ENCODE measurements at places on chromosomes 2 and 18. TPM values are rescaled to one million over a fixed set of nuclear protein-coding genes. Genes with fewer than 3 reads are reported as not detected.

DNA sequence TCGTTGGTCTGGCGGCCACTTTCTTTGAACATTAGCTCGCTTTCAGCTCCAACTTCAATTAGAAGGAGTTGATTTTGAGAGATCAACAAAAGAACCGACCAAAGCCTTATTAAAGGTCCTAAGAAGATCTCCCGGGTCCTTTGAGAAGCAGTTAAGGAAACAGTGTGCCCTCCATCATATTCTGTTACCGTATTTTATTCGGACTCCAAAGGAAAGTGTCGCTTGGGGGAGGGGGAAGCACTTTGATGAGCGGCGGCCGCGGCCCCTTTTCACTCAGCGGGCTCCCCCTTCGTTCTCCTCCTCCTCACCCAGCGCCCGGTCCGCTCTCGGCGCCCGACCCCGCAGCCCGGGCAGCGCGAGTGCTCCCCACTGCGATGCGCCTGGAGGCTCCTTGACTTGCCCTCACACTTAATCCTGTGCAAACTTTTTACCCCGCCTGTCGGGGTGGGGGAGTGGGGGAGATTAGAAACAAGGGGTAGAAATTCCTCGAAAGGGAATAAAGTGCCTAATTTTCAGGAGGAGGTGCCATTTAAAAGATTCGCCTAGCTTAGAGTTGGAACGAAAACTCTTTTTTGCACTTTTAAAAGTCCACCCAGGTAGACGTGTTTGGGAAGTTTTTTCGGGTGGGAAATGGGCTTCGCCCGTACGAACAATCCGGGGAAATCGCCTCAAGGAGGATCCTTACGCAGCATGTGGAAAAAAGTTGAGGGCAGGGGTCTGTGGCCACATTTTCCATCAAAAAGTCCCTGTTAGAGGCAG is 1.2 kb upstream of the OTX1 start:
- peaks cover 6% of the 10 kb centered on the region for H3K27me3 ChIP-seq
- peak overlapping the region; percentile 59 for H3K4me3 ChIP-seq
- no peak for DNase-seq
- H3K27ac ChIP-seq: no peak overlapping the region

- no peaks in the 10 kb centered on the region for H3K27me3 ChIP-seq
- peaks cover 24% of the 10 kb centered on the region for H3K4me1 ChIP-seq
- no peak for DNase-seq
- H3K36me3 ChIP-seq: no peaks in the 10 kb centered on the region
Measured at GRCh38 chr2:96783388-96783787, 22.7 kb downstream of the CNNM4 start.

Gene LCT
- total RNA-seq: not detected

Gene ERMN
- total RNA-seq: not detected

Gene SCN7A
- 15.0 TPM for total RNA-seq

Gene LTBP1
- 48.4 TPM for total RNA-seq

Measured in vagina (tissue), 2 donors.